Activated naive CD8-positive, alpha-beta T cell treated with anti-CD3 and anti-CD28 coated beads for 36 hours (primary cell): ENCODE measurements at places on chromosomes 7 and 10. TPM values are rescaled to one million over a fixed set of nuclear protein-coding genes. Genes with fewer than 3 reads are reported as not detected.

DNA sequence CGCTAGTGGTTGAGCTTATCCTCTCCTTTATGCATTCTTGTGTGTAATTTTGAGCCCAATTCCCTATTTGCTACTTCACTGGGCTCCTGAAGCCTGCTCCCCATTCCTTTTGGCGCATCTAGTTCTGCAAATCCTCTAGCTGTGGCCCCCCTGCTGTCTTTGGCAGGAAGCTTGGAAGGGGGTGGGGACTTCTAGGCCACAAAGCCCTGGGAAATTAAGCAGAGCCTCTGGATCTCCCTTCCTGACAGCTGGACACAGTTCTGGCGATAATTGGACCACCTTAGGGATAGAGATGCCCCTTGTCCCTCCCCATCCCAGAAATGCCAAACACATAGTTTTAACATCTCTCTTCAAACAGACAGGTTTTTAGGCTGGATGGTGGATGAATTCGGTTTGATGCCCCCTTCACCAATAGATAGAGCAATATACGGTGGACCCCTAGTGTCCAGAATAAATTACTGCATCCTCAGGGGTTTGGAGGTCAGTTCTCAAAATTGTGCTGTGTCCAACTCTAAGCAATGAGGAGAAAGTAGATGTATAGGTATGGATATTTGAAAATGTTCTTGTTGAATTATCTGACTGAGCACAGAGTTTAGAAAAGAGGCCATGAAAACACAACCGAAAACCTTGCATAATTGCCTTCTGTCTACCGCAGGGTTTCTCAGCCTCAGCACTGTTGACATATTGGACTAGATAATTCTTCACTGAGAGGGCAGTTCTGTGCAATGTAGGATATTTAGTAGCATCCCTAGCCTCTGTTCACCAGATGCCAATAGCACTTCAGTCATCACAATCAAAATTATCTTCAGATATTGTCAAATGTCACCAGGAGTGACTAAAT lies 75.5 kb downstream of the PAPSS2 start:
- peaks cover 17% of the 10 kb centered on the region for H3K27me3 ChIP-seq
- no peaks in the 10 kb centered on the region for H3K4me1 ChIP-seq
- H3K27ac ChIP-seq: no peak overlapping the region
- DNase-seq: no peak
- H3K36me3 ChIP-seq: no peaks in the 10 kb centered on the region

- H3K27me3 ChIP-seq: peaks cover 25% of the 10 kb centered on the region
- no peaks in the 10 kb centered on the region for H3K4me1 ChIP-seq
- H3K4me3 ChIP-seq: no peak overlapping the region
Measured at GRCh38 chr10:30270247-30270646, 78.8 kb downstream of the MTPAP start.

Gene VWDE
- total RNA-seq: 1.5 TPM

DNA sequence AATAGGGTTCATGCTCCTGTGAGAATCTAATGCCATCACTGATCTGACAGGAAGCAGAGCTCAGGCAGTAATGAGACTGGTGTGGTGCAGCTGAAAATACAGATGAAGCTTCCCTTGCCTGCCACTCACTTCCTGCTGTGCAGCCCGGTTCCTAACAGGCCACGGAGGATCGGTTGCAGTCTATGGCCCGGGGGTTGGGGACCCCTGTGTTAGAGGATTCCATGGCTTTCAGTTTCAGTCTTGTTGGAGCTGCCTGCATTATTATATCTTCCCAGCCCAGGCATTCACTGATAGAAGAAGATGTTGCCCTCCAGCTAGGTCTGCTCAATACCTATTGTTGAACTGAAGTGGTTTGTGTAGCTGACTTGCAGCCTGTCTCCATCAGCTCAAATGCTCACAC lies 1298.8 kb downstream of the TYW1 start:
- H3K27me3 ChIP-seq: no peaks in the 10 kb centered on the region
- no peaks in the 10 kb centered on the region for H3K4me1 ChIP-seq
- H3K4me3 ChIP-seq: no peak overlapping the region

Gene SPACDR
- total RNA-seq: 1.0 TPM
